ENCODE measurements at places on chromosomes 2 and 18. TPM values are rescaled to one million over a fixed set of nuclear protein-coding genes. Genes with fewer than 3 reads are reported as not detected.

ACTR1B gene
- total RNA-seq, result 71.3 TPM

RFX8 gene
- total RNA-seq, result not detected

GRCh38 chr18:59075923-59076322 is 63.8 kb upstream of the SEC11C start:
- no peak overlapping the region for H3K27ac ChIP-seq
- DNase-seq, result no peak
- no peaks in the 10 kb centered on the region for H3K36me3 ChIP-seq
- no peak overlapping the region for H3K4me3 ChIP-seq

- no peak overlapping the region for H3K27ac ChIP-seq
- H3K4me1 ChIP-seq, result no peaks in the 10 kb centered on the region
- DNase-seq, result no peak
- H3K27me3 ChIP-seq, result no peaks in the 10 kb centered on the region
- no peaks in the 10 kb centered on the region for H3K36me3 ChIP-seq
Observed at GRCh38 chr18:46028536-46028891, 43.5 kb downstream of the PSTPIP2 start.

- no peaks in the 10 kb centered on the region for H3K27me3 ChIP-seq
- H3K4me3 ChIP-seq, result no peak overlapping the region
- no peak for DNase-seq
- H3K36me3 ChIP-seq, result no peaks in the 10 kb centered on the region
- no peak overlapping the region for H3K27ac ChIP-seq
Observed at GRCh38 chr2:170322140-170322766, 144.3 kb downstream of the MYO3B start.
